ENCODE measurements at places on chromosomes 3 and 15.
A peak's percentile ranks its signal among the peaks of the same experiment; 100 is the strongest.

GRCh38 chr15:95106801-95107200 is 875.4 kb downstream of the MCTP2 start:
- no peak for DNase-seq

GRCh38 chr15:95995375-95996168 is 334.9 kb upstream of the NR2F2 start:
- DNase-seq, result peak; percentile 11

- DNase-seq, result no peak
These were observed 16.5 kb upstream of the P2RY13 start for GRCh38 chr3:151345859-151346258.

GRCh38 chr3:156677536-156677935 is 3.1 kb downstream of the TIPARP start:
- no peak for DNase-seq

- DNase-seq, result no peak
These were observed 4.2 kb downstream of the SEMA3G start for GRCh38 chr3:52440671-52441070.

DNA sequence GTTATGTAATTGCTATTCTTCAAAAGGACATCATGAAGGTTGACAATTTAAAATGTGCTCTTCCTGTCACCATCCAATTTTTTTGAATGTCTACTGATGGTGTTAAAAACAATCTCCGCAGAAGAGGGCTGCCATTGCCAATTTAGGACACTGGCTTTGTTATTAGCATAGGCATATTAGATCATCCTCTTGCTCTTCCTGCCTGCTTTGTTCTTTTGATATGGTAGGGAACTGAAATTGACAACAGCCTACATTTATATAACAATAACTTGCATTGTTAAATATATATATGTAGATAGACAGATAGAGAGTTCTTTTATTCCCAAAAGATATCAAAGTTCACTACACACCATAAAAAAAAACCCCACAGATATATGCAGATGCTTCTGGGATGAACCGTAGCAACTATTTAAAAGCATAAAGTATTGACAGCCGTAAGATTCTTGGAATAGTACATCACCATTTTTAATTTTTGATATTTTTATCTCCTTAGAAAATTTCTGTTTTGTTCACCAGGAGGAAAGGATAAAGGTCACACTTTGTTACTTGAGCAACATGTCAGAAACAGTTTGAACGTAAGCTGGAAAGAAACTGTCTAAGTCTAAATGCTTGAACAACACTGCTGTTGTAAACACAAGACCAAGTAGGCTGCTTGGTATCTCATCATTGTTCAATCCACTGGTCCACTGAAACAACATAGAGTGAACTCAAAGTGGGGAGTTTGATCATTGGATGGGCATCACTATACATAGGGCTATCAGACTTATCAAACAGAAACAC is 66.5 kb downstream of the MDFIC2 start:
- no peak for DNase-seq

DNA sequence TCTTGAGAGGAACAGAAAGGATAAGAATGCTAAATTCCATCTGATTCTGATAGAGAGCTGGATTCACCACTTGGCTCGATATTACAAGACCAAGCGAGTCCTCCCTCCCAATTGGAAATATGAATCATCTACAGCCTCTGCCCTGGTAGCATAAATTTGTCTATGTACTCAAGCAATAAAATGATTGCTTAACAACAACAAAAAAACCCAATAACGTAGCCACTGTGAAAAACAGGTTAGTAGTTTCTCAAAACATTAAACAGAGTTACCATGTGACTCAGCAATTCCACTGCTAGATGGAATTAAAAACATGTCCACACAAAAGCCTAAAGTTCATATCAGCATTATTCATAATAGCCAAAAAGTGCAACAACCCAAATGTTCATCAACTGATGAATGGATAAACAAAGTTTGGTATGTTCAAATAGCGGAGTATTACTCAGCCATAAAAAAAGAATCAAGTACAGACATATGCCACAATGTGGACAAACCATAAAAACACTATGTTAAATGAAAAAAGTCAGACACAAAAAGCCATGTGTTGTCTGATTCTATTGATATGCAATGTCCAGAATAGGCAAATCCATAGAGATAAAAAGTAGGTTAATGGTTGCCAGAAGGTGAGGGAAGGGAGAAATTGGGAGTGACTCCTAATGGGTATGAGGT is 16.8 kb downstream of the BCL2L10 start:
- DNase-seq, result peak; percentile 41

DNA sequence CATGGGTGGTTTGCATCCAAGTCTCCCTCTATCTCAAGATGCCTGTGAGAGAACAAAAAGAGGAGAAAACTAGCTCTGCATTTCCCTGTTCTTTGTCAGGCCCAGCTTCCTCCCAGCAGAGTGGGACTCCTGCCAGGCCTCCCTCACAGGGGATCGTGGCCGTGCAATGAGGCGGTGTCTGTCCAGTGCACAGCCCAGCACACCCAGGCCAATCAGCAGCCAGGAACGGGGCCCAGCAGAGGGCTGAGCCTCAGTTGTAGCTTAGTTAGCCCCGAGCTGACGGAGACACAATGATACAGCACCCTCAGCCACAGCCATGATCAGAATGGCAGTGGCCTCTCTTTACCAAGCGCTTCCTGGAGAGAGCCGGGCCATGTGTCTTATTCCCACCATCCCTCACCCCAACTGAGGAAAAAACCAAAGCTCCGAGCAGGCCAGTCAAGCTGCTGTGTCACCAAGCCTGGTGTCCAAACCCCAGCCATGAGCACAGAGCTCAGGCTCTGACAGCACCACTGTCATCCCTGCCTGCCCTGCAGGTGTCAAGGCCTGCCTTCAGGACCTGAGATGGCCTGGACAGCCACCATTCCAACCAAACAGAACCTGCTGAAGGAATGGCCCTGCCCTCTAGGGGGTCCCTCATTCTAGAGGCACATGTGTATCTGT is 71.1 kb downstream of the DNAJB8 start:
- no peak for DNase-seq

GRCh38 chr3:11638495-11639358 is 5.0 kb downstream of the VGLL4 start:
- DNase-seq, result no peak

DNA sequence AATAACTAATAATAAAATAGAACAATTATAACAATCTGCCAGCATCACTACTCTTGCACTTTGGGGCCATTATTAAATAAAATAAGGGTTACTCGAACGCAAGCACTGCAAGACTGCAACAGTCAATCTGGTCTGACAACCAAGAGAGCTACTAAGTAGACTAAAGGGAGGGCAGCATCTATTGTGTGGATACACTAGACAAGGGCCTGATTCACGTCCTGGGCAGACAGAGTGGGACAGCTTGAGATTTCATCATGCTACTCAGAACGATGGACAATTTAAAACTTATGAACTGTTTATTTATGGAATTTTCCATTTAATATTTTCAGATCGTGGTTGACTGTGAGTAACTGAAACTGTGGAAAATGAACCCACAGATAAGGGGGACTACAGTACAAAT is 39.5 kb downstream of the TNIK start:
- no peak for DNase-seq

DNA sequence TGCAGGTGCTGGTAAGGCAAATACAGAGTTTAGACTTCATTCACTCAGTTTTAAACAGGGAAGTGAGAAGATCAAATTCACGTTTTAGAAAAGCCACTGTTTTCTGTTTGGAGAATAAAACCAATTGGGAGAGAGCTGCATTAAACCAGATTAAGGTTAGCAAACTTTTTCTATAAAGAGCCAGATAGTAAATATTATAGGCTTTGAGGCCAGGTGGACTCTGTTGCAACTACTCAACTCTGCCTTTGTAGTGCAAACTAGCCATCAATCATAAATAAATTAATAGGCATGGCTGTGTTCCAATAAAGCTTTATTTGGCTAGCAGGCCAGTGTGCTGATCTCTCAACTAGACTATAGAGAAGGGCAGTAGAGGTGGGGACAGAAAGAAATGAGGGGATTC is 33.5 kb downstream of the SUCLG2 start:
- no peak for DNase-seq

DNA sequence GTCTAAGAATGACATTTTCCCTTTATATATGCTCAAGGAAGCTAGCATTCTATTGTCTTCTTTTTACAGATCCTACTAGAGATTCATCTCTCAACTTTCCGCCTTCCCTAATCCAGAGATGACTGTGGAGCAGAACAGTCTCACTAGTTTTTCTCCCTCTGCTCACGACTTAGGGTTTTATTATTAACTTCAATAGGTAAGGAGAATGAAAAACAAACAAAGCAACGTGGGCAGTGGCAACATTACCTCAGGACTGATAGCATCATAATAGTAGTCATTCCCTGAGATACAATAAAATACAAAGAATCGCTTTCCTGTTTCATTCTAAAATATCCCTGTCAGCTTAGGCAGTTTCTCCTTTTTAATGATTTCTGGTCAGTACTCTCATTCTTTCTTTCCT is 154.3 kb upstream of the PLAAT1 start:
- DNase-seq, result no peak

GRCh38 chr3:5184499-5184898 is 3.0 kb upstream of the EDEM1 start:
- DNase-seq, result no peak

DNA sequence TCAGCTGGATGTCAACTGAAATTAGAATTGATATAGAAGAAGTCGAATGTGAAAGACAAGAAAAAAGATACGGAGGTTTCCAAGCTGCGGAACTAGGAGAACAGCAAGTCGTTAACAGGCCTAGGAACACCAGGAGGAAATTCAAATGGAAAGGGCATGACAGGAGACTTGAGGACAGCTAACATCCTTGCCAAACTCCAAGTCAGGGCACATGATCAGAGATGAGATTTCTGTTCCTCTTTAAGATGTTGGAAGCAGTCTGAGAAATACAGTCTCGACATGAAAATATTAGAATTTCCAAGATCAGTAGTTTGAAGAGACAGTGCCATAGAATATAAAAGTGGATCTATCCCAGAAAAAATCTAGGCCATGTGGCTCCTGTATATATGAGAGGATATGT is 5.0 kb downstream of the MYO5A start:
- DNase-seq, result no peak

- DNase-seq, result no peak
These were observed 614.6 kb upstream of the TBL1XR1 start for GRCh38 chr3:177811835-177812234.

DNA sequence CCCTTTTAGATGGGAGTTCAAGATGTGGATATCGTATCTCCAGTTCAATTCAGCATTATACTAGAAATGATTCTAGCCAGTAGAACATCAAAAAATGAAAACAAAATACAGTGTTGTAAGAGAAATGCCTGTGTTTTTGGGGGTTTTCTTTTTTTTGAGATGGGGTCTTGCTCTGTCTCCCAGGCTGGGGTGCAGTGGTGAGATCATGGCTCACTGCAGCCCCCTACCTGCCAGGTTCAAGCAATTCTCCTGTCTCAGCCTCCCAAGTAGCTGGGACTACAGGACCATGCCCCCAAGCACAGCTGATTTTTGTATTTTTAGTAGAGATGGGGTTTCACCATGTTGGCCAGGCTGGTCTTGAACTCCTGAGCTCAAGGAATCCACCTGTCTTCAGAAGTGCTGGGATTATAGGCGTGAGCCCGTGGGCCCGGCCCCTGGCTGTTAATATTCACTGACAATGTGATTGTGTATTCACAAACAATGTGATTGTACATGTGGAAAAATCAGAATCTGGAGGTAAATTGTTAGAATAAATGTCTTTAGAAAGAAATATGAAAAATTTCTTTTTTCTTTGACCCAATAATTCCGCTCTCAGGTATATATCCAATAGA is 59.0 kb downstream of the ARIH1 start:
- DNase-seq, result no peak

DNA sequence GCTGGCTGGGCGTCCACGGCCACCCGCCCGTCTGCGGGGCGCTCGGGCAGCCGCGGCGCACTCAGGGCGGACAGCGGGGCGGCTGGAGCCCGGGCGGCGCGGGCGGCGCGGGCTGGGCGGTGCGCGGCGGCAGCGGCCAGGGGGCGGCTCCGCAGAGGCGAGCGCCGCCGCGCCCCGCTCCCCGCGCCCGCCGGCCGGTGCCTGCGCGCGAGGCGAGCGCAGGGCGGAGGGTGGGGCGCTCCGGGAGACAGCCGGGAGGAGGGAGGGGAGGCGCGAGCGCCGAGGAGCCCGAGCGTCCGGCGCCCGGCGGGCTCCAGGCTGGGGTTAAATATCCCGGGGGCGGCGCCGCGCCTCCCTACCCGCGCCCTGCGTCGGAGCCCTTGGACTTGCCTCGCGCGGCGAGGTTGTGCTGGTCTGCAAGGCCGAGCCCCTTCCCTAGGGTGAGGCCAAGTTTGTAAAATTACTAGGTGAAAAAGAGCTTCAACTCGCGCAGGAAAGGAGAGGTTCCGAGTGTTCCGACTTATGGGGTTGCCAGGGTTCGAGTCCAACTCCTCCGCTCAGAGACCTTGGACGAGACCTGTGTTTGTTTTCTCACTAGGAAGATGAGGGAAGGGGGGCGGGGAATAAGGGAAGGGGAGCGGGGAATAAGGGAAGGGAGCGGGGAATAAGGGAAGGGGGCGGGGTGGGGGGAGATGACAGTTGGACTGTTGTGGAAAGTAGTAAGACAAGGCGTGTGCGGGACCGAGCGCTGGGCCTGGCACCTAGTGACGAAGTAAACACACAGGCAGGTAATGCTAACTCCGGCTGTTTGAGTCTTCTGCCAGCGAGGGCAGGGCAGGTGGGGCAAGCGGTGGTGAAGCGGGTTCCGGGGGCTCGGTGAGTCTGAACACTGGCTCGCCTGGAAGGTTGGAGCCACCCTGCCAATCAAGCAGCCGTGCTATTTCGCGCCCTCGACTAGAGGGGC is at the start of gene TNFAIP8L3:
TNFAIP8L3 (minus strand) TSS at position 301 of the 964 bp plus-strand sequence. CDS start 311 bp downstream, outside the sequence.
- no peak for DNase-seq

DNA sequence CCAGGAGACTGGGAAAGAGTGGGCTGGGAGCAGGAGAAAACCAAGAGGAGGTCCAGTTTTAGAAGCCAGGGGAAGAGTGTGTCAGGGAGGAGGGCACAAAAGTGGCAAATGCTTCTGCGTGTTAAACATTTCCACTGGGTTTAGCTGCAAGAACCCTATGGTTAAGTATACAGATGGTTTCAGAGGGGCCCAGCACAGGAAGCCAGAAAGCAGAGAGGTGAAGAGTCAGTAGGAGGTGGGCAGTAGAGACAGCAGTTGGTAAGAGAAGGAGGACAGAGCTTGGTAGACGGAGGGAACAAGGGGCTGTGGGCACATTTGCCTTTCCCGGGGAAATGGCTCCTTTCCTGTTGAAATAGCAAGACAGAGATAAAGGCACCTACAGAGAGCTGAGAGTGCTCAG is 133.8 kb downstream of the EPHB1 start:
- DNase-seq, result no peak

DNA sequence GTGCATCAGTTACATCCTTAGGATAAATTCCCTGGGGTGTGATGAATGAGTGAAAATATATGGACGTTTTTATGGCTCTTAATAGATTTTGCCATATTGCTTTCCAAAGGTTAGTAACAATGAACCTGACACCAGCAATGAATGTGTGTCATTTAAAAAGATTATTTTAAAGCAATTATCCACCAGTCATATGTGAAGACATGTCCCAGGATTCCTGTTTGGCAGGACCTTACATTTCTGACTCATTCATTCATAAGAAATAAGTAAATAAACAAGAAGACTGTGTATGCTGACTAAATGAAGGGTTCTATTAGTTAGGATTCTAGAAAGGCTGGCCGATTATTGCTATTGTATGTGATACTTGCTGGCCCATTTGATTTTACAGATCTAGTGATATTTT is 201.5 kb downstream of the SOX2 start:
- no peak for DNase-seq

- no peak for DNase-seq
These were observed 69.9 kb downstream of the SIDT1 start for GRCh38 chr3:113602256-113602655.

- DNase-seq, result no peak
These were observed 3.2 kb upstream of the PPP4R2 start for GRCh38 chr3:72993391-72993790.

- DNase-seq, result no peak
These were observed 31.5 kb downstream of the ZFAND6 start for GRCh38 chr15:80090879-80091503.

GRCh38 chr3:147426931-147427330 is 17.8 kb downstream of the ZIC1 start:
- DNase-seq, result no peak

Data from pulmonary artery endothelial cell (primary cell).